ENCODE measurements at places on chromosomes 7 and 10.

DNA sequence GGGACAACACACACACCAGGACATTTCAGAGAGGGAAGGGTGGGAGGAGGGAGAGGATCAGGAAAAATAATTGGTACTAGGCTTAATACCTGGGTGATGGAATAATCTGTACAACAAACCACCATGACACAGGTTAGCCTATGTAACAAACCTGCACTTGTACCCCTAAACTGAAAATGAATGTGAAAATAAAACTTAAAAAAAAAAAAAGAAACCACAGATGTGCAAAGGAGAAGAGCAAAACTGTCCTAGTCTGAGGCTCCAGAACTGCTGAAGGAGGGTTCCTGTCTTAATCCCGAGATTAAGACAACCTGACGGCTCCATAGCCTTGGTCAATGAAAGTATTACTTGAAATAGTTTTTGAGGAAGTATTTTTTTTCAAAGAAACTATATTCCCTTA, 423.0 kb downstream of the NEBL start:
- DNase-seq, result no peak

GRCh38 chr7:140161047-140161446, 15.7 kb downstream of the KDM7A start:
- no peak for DNase-seq

DNA sequence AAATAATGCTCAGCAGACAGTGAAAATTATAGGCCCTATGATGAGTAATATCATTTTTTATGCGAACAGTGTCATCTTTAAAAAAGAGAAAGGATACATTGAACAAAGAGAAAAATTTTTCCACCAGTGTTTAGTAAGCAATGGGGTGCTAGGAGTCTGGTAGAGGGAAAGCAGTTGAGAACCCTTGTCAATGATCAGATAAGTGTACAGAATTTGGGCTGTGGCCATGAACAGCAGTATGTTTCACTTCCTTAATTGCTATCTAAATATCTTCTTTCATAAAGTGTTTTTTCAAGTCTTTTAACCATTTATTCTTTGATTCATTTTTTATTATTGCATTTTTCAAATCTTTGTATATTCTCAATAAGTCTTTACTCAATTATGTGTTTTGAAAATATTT, 750.7 kb upstream of the KCND2 start:
- DNase-seq, result no peak

DNA sequence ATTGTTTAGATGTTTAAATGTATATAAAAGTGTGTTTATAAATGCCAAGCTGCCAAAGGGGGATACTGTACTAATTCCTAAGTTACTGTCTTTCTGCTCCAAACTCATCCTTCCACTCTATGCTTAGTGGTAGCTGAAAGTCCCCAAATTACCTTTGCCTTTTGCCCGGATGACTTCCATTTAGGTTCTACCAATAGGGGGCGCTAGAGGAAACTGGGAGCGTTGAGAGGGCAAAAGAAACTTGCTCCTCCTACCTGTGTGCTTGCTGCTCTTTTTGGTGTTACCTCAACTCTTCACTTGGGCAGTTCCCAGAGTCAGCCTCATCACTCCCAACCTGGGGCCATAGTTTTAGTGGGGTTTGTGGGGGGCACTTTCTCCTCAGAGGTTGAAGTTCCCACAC, 5.9 kb upstream of the OR2A25 start:
- DNase-seq, result no peak

GRCh38 chr7:20542594-20542993, 72.9 kb upstream of the ABCB5 start:
- DNase-seq, result no peak

DNA sequence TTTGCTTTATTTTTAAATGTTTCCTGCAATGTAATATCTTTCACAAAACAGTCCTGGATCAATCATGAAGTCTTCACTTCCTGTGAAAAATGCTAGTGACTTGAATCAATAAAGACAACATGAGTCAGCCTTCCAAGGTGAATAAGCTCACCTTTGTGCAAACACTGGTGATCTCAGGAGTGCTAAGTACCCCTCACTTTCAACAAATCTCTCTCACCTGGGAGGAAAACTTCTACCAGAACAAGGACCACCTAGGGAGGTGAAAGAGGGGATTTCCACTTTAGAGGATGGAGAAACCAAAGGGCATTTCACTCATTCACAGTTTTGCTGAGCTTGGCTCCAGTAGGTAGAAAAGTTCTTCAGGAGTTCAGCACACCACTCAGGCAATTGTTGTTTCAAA, 64.8 kb downstream of the CALD1 start:
- no peak for DNase-seq

- DNase-seq, result no peak
Observed at GRCh38 chr10:99709480-99710229, 22.3 kb downstream of the COX15 start.

DNA sequence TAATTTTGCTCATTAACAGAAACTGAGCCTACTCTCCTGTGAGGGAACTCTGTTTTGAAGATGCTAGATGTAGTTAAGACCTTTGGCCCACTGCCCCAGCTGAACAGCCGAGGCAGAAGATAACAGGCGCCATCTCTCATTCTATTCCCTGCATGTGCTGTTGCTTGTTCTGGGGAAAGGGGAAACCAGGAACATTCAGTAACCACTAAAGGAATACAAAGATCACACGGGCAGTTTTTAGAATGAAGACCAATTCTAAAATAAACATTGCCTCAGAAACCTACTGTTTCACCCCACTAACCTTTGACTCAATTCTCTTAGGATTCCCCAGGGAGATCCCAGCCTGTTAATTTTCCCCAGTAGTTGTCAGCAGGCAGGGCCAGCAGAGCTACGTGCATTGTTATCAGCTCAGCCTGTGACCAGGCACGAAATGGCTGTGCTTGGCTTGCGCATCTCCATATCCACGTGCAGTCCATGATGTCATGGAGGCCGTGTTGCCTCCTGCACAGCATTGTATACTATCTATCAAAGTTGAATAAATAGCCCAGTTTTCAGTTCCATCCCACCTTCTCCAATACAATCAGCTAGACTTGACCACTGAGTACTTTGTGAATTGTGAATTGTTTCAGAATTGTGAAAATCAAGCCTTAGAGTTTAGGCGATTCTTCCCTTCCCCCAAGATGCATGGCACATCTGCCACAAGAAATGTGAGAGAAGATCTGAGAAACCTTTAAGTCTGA, 36.0 kb downstream of the ANK3 start:
- DNase-seq, result no peak
